Substantia nigra (tissue), 51 donors: ENCODE measurements at places on chromosomes 4 and X.
A peak's percentile ranks its signal among the peaks of the same experiment; 100 is the strongest.

DNA sequence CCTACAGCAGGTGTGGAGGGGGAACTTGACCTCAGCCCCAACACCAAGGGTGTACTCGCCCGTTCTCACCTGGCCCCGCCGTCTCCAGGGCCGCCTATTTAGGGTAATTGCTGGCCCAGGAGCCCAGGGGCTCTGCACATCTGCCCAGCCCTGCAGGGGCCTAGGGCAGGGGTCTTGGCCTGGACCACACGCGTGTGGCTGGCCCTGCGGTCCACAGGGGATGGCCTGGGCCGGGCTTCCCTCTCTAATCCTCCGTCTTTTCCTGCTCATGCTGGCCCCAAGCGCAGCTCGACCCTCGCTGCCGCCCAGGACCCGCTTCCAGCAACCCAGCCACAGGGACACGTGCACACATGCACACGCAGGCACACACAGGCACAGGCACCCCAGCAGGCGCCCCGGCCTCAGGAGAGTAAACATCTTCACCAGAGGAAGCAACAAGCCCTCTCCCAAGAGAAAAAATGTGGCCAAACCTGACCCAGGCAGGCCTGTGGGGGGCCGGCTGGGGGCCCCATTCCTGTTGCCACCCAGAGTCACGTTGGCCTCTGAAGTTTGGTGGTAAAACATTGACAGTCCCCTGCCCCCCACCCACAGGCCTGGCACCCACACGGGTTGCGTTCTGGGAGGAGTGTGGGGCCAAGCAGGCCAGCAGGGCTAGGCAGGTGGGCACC lies 24.6 kb upstream of the FGFR3 start:
- DNase-seq, result no peak

- DNase-seq, result no peak
Observed at GRCh38 chr4:70833675-70834074, 6.0 kb downstream of the GRSF1 start.

- no peak for DNase-seq
Observed at GRCh38 chr4:7195141-7195515, 2.8 kb downstream of the SORCS2 start.

- DNase-seq, result no peak
Observed at GRCh38 chrX:21691512-21692018, 33.4 kb upstream of the KLHL34 start.

DNA sequence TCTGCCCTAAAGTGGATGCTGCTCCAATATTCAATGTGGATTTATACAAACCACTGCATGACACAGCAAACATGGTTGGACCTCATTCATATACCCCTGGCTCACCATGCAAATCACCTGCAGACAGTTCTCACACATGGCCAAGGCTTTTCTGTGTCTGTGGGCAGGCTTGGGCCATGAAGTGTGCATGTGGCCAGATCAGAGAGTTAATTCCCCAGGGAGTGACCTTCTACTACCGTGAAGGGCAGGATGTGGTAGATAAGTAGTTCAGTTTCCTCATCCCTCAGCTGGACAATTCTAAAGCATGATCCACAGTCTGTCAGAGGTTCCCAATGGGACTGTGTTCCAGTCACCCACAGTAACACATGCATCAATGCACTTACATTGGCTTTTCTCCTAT lies 24.6 kb upstream of the BCLAF3 start:
- no peak for DNase-seq

GRCh38 chr4:123423819-123424218 lies 27.2 kb downstream of the SPRY1 start:
- no peak for DNase-seq

- peak; percentile 0 for DNase-seq
Observed at GRCh38 chrX:140572724-140573123, 67.9 kb upstream of the SOX3 start.

- no peak for DNase-seq
Observed at GRCh38 chr4:163562496-163562895, 68.0 kb downstream of the TMA16 start.

DNA sequence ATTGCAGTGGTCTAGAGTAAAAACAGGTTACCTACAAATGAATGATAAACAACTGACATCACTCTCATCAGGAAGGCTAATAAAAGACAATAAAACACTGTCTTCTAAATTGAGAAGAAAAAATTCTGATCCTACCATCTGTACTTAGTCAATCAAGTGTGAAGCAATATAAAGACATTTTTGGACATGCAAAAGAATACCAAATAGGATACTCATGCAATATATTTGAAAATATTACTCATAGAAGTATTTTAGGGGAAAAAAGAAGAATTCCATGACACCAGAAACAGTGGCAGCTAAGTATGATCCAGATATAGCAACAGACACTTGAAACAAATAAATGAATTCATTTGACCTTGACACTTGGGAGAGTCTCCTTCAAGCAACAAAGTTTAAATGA lies 63.8 kb upstream of the FAM120C start:
- DNase-seq, result no peak

GRCh38 chrX:96569034-96569433 lies 115.6 kb upstream of the DIAPH2 start:
- no peak for DNase-seq

GRCh38 chr4:145852256-145852839 lies 86.3 kb downstream of the ZNF827 start:
- DNase-seq, result no peak

- DNase-seq, result no peak
Observed at GRCh38 chrX:130789793-130790192, 113.2 kb downstream of the ENOX2 start.

DNA sequence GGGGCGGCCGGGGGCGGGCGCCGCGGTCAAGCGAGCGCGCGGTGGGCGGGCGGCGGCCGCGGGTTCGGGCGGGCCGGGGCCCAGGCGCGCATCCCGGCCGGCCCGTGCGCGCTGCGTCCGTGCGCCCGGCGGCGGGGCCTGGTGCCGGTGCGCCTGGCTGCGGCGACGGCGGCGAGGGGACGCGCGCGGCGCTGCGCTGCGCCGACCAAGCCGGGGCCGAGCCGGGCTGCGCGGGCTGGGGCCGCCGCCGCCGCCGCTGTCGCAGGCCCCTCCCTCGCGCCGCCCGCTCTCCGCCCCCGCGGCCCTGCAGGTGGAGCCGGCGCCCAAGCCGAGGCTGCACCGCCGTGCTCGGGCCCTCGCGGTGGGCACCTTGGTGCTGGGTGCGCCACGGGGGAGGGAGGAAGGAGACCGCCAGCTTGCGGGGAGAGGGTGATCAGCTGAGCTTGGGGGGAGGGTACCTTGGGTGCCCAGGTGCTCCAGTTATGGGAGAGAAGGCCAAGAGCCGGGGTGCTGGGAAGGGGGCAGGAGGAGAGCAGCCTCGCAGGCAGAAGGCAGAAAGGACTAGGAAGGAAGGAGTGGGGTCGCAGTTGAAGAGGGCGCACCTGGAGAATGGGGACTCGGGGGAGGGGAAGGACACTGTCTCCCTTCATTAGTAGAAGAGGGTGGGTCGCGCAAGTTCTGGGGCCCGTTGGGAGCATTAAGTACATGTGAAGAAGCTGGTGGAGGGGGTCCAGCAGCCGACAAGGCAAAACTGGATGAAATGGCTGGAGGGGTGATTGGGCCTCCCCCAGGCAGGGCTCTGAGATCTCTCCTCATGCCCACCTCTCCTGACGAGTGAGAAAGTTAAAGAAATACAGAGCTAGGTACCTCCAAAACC lies at the start of gene PPP2R2C:
TSS of gene PPP2R2C (minus strand) at position 228 of the 877 bp plus-strand sequence. CDS start 385 bp downstream, outside the sequence.
- DNase-seq, result no peak

GRCh38 chrX:154459832-154460231 lies 1.8 kb downstream of the PLXNA3 start:
- DNase-seq, result no peak

- no peak for DNase-seq
Observed at GRCh38 chrX:112734290-112734689, 54.6 kb upstream of the LHFPL1 start.

DNA sequence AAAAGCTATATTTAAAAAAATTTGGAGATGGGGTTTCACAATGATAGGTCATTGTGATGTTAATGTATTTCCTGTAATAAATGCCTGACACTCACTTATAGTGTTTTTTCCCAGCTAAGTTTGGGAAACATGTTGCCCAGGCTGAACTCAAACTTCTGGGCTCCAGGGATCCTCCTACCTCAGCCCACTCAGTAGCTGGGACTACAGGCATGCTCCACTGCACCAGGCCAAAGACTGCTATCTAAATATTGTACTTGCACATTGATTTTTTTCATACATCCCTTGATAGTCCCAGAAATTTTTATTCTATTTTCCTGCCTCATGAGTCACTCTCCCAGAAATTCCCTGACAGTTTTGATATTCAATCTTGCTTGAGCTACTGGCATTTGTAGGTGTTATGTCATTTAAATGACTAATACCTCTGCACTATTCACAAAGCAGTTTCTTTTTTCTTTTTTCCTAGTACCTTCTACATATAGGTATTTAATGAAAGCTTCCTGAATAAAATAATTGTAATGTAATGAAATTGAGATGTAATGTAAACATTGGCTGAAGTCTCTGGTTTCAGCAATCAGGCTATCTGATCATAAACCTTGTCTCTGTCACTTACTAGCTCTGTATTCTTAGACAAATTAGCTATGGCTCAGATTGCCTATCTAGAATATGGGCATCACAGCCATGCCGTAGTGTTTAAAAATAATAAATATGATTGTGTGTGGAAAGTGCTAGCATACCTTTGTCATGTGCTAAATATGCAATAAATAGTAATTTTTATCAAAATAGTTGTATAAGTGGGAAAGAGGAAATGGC lies 1973.0 kb upstream of the AGA start:
- DNase-seq, result no peak

DNA sequence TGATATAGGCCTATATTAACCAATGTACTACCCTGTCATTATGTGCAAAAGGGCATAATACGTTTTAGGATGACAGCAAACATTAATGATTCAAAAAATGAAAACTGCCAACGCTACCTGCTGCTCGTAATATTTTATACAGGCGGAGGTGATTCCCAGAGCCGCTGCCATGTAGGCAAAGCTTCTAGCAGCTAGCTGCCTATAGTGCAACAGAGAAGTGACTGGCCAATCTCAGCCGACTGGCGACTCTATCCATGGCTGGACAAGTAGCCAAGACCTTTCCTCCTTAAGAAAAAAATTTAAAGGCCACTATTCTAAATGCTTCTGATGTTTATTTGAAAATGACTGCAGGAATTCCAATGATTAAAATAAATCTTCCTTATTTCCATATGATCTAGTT lies 1.9 kb downstream of the PPARGC1A start:
- no peak for DNase-seq

DNA sequence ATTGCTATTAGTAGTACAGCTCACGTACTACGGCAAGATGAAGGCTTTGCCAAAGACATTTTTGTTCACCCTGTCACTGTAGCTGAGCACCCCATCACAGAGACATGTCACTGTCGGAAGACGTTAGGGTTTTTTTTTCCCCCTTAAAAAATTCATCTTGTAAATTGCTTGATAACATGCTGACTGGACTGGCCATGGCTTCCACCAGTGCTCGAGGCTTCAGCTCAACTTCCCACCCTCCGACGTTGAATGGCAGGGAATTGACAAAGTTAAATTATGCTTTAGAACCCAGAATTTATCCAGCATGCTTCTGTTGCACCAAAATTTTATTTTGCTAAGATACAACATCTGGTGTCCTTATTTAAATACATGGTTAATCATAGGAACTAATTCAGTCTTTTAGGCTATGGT lies 707 bp upstream of the OTUD4 start:
- DNase-seq, result no peak

DNA sequence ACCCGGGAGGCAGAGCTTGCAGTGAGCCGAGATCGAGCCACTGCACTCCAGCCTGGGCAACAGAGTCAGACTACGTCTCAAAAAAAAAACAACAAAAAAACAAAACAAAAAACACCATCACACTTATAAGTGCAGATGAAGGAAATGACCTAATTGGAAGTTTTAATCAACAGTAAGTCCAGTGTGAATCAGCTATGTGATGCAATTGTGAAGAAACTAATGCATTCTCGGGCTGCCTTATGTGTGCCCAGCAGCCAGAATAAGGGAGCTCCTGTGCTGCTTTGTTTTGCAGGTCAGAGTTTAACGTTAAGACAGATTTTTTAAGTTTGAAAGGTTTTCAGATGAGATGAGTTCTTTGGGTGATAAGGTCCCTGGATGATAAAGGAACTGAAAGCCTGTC lies 10.8 kb downstream of the DAPP1 start:
- DNase-seq, result no peak

- DNase-seq, result no peak
Observed at GRCh38 chr4:86948276-86948675, 13.5 kb downstream of the AFF1 start.

DNA sequence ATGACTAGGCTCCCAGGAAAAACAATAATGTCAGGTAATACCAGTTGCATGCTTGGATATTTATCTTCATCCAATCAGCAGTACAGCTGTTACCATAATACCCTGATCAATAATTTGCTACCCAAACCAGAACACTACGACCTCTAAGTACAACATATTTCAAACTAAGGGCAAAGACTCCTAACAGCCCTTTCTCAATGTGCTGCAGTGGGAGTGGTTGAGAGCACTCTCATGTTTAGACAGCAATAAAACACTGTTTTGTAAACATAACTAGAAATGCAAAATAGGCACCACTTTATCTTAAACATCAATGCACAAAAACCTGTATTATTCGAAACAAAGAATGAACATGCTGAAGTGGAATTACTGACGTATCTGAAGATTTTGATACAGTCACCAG lies 28.9 kb downstream of the PPARGC1A start:
- DNase-seq, result no peak

- no peak for DNase-seq
Observed at GRCh38 chr4:67273666-67274065, 271.6 kb downstream of the CENPC start.

- no peak for DNase-seq
Observed at GRCh38 chrX:53695946-53696549, 9.5 kb upstream of the HUWE1 start.

DNA sequence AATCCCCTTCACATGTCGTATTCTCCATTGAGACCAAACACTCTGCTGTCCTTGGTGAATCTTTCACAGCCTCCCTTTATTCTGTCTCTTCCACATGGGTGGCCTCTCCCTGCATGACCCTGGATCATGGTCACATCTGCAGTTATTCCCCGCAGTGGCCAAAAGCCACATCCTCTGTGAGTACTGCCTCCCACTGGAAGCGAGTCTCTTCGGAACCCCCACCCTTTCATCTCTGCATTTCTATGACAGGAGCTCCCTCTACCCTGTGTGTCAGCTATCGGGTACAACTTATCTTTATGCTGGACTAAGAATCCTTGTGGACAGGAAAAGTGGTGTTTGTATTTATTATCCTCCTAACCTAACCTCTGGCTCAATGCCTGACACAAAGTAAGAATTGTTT lies 48.6 kb upstream of the SHISA3 start:
- DNase-seq, result no peak

GRCh38 chrX:134180601-134181274 lies 56.2 kb upstream of the CCDC160 start:
- DNase-seq, result no peak

DNA sequence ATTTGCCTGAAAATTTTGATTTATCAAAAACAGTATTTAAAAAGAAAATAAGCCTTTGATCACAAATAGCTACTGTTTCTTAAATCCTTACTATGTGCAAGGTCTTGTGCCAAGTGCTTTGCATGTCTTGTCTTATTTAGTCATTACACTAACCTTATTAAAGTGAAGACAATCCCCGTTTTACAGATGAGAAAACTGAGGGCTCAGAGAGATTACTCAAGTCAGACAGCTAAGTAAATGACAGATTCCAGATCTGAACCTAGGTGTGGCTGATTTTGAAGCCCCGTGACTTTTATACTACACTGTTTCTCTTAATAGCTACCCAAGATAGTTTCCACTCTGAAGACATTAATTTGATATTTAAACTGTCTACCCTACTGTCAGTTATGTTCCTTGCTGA lies 38.2 kb downstream of the AFF2 start:
- DNase-seq, result no peak

GRCh38 chr4:6464842-6465588 lies 7.4 kb downstream of the PPP2R2C start:
- DNase-seq, result no peak

- DNase-seq, result no peak
Observed at GRCh38 chr4:63505714-63506460, 903.4 kb downstream of the TECRL start.
